ENCODE measurements at places on chromosomes 5 and 9.

GRCh38 chr9:71202931-71203330 lies 81.5 kb upstream of the TRPM3 start:
- DNase-seq = no peak

GRCh38 chr5:181181650-181182565 lies 23.1 kb downstream of the TRIM7 start:
- peak; percentile 58 for DNase-seq

DNA sequence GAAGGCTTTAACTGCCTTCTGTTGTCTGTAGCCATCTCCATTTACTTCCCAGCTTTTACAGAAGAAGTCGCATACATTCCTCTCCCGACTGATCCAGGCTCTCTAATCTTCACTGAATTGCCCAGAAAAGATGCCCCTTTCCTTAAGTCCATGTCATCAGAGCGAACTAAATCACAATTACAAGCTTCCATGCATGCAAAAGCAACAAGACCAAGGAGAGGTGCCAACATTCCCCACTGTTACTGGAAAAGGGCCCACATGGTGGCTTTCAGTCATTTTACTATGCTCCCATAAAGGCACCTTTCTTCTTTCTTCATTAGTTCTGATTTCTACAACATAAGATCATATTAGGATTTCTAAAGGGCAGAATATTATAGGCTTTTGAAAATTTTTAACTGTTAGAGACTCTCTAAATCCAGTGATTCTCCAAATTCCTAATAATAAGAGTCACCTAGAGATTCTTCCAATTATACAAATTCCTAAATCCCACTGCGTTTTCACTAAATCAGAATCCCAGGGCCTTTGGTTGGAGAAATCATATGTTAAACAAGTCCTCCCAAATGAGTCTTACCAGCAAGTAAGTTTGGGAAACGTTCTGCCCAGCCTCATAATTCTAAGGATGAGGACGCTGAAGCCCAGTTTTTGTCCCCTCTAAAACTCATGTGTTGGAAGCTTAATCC lies 17.0 kb upstream of the ZFR start:
- DNase-seq = no peak

GRCh38 chr9:76372336-76372735 lies 21.9 kb downstream of the RFK start:
- no peak for DNase-seq

DNA sequence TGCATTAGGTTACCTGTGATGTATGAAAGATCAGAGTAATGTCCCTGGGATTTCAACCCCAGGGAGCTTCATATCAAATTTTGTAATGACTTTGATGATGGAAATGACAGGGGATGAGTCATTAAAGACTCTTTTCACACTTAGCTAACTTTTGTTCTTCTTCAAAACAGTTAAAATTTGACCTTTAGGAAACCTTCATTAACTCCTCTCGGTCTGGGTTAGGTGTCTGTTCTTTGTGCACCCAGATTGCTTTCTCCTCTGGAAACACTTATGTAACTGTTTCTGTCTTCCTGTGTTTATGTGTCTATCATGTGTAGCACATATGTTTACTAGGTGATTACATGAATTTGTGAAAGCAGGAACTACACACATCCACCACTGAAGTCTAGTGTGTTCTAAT lies 1.6 kb downstream of the SRFBP1 start:
- DNase-seq = no peak

DNA sequence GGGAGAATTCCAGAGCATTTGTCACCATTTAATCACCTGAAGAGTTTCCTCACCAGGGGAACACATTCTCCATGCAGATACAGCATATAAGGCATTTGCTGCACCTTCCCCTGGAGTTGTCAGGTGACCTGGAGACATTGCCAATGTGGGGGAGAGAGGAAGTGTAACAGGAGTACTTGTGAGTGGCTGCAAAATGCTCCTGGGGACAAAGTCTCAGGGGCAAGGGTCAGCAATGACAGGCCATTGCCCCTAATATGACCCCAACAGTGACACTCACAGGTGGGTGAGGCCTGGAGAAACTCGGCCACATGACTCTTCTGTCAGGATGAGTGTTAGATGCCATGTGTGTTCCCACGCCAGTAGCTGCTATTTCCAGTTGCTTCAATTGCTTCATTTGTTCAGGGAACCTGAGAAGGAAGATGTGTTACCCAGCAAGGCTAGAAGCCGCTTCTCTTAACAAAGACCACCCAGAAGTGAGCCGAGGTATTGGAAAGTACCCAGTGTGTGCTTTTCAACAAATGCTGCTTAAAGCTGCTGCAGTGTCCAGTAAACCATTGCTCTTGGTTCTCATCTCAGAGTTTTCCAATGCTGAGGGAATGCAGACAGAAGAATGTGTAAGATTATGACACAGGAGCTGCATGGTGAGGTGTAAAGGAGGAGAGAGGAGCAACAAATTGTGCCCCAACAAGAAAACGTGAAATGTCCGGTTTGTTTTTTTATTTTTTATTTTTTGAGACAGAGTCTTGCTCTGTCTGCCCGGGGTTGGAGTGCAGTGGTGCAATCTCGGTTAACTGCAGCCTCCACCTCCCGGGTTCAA lies 128.2 kb upstream of the SLC44A1 start:
- no peak for DNase-seq

DNA sequence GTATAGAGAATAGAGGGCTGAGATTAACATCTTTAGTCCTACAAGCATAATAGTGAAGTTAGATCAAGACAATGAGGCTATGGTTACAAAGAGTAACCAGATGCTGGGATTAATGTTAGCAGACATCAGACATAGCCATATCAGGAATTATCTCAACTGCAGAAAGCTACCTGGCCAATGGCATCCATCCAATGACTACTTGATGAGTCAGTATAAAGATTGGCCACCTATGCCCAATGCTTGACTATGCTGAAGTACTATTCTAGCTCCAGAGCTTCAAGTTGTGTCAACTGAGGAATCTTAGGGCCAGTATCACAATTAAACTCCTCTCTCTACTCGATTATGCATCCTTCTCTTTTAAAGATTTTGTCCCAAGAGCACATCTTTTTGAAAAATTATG lies 541.4 kb downstream of the PRELID2 start:
- DNase-seq = no peak

GRCh38 chr9:112572416-112572815 lies 85.8 kb downstream of the KIAA1958 start:
- no peak for DNase-seq

DNA sequence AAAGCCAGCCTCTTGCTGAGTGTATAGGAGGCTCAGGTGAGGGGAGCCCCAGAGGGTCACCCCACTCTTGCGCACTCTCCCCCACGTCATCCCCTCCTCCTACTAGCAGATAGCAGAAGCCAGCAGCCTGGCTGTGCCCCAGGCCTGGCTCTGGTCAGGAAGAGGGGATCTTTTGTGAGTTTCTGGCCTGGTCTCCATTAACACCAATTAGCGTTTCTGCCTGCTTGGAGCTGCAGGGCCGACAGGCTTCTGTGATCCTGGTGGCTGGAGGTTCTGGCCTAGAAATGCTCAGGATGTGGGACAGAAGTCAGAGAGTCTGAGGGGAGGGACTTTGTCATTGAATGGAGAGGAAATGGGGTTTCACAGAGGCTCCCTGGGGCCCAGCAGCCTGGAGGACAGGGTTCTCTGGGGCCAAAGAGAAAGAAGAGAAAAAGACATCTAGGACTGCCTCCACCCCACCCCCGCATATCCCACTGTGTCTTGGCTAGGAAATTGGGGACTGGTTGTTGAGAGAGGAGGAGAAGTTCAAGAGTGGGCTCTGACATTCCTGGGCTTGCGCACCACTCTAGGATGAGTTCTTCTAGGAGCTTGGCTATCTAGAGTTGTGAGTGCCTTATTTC lies 47.5 kb upstream of the ARAP3 start:
- no peak for DNase-seq

- no peak for DNase-seq
Observed at GRCh38 chr5:141856037-141856790, 22.0 kb downstream of the PCDH1 start.

DNA sequence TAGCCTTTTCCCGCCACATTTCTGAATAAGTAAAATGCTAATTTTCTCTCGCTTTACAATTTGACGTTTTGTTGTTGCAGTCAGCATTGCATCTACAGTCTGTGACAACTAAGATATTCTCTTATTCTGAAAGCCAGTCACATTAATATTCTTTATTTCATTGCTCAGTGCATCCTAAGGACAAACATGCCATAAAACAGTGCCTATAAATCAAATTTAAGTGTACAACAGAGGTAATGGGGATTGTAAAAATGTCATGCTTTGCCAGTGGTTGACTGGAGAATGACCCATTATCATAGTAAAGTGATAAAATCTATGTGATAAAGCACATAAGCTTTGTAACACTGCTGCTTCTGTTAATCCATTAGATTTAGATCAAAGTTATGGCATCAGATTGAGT lies 1850.0 kb upstream of the ACO1 start:
- no peak for DNase-seq
